ENCODE measurements at places on chromosomes 4 and X.

GRCh38 chr4:182174979-182175378 is 68.2 kb upstream of the TENM3 start:
- H3K36me3 ChIP-seq, result no peaks in the 10 kb centered on the region
- H3K4me1 ChIP-seq, result no peaks in the 10 kb centered on the region
- no peak for DNase-seq
- no peak overlapping the region for H3K27ac ChIP-seq
- H3K27me3 ChIP-seq, result no peaks in the 10 kb centered on the region
- H3K4me3 ChIP-seq, result no peak overlapping the region

- no peaks in the 10 kb centered on the region for H3K36me3 ChIP-seq
- no peak overlapping the region for H3K4me3 ChIP-seq
- DNase-seq, result peak; percentile 40
- peaks cover 13% of the 10 kb centered on the region for H3K4me1 ChIP-seq
- no peaks in the 10 kb centered on the region for H3K27me3 ChIP-seq
- no peak overlapping the region for H3K27ac ChIP-seq
These were observed 9.6 kb downstream of the LRPAP1 start for GRCh38 chr4:3522651-3523050.

- no peak overlapping the region for H3K27ac ChIP-seq
- H3K36me3 ChIP-seq, result no peaks in the 10 kb centered on the region
- peaks cover 7% of the 10 kb centered on the region for H3K27me3 ChIP-seq
- H3K4me1 ChIP-seq, result no peaks in the 10 kb centered on the region
These were observed 26.0 kb downstream of the CAPN6 start for GRCh38 chrX:111244235-111244750.

GRCh38 chrX:46611658-46612362 is 38.2 kb downstream of the CHST7 start:
- H3K36me3 ChIP-seq, result no peaks in the 10 kb centered on the region
- H3K4me1 ChIP-seq, result no peaks in the 10 kb centered on the region
- DNase-seq, result no peak
- no peak overlapping the region for H3K27ac ChIP-seq
